Progenitor cell of endocrine pancreas (in vitro differentiated cells): ENCODE measurements at places on chromosomes 4 and X. TPM values are rescaled to one million over a fixed set of nuclear protein-coding genes. Genes with fewer than 3 reads are reported as not detected.

GRCh38 chr4:146522869-146523205 lies 1.1 kb upstream of the SLC10A7 start:
- no peak overlapping the region for H3K4me3 ChIP-seq
- H3K27me3 ChIP-seq = no peaks in the 10 kb centered on the region
- no peaks in the 10 kb centered on the region for H3K36me3 ChIP-seq
- H3K4me1 ChIP-seq = peaks cover 3% of the 10 kb centered on the region

Gene CT45A10
- total RNA-seq = not detected in 2 replicates

Gene PABPC1L2B
- not detected in 2 replicates for total RNA-seq

DNA sequence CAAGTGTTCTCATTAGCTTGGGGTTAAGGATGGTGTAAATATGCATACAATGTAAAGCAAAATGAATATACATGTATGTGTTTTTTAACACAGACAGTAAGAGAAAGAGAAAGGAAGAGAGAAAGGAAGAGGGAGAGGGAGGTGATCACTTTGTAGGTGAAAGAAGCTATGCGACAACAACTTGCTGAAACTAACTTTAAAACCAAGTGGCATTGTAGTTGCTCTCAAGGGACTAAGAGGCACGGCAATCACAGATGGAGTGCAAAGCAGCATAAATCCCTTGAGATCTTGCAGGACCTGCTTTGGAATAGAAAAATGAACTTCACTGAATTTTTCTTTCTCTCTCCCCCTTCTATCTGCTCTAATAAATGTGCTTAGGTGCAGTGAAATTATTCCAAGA lies 1665.0 kb upstream of the TENM3 start:
- H3K27me3 ChIP-seq = peaks cover 3% of the 10 kb centered on the region
- no peak overlapping the region for H3K4me3 ChIP-seq
- no peaks in the 10 kb centered on the region for H3K36me3 ChIP-seq
- no peak for DNase-seq
- H3K4me1 ChIP-seq = peaks cover 12% of the 10 kb centered on the region
- no peak overlapping the region for H3K27ac ChIP-seq

Gene GAGE1
- not detected in 2 replicates for total RNA-seq

Gene ATP8A1
- 13.7 and 14.6 TPM in 2 replicates for total RNA-seq

GRCh38 chr4:141804836-141805235 lies 168.5 kb downstream of the IL15 start:
- H3K4me1 ChIP-seq = no peaks in the 10 kb centered on the region
- H3K27ac ChIP-seq = no peak overlapping the region
- H3K4me3 ChIP-seq = no peak overlapping the region

DNA sequence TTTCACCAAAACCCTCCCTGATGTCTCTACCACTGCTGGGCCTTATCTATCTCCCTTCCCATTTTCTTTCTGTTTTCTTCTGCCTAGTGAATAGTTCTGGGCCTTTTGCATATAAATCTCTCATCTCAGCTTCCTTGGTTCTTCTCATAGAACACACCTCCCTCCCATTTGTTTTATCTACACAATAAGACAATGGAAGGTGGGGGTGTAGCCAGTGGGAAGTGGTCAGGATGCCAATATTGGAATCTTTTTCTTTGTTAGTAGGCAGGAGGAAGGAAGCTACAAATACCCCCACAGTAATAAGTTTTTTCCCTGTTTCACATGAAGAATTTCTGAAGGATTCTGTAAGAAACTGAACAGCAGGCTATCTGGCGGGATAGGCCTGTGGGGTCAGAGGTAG lies 30.9 kb upstream of the RHOH start:
- H3K4me1 ChIP-seq = no peaks in the 10 kb centered on the region
- no peak overlapping the region for H3K27ac ChIP-seq
- no peak overlapping the region for H3K4me3 ChIP-seq
- no peak for DNase-seq
- peaks cover 32% of the 10 kb centered on the region for H3K36me3 ChIP-seq

DNA sequence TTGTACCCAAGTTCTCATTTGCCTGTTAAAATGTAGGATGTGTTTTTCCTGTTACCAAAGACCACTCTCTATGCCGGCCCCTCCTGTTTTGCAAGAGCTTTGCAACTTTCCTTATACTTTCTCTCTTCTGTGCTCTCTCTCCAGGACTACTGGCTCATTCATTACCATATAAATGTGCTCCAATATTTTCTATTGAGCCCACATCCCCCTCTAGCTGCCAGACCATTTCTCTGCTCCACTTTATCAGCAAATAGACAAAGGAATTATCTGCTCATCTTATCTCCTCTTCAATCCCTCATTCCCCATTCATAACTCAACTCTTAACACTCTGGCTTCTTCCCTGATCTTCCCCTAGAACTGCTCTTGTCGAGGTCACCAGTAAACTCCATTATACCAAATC lies 33.6 kb downstream of the RPGR start:
- no peak overlapping the region for H3K27ac ChIP-seq
- no peaks in the 10 kb centered on the region for H3K27me3 ChIP-seq
- H3K36me3 ChIP-seq = peaks cover 5% of the 10 kb centered on the region
- H3K4me1 ChIP-seq = no peaks in the 10 kb centered on the region
- H3K4me3 ChIP-seq = no peak overlapping the region
- DNase-seq = no peak

DNA sequence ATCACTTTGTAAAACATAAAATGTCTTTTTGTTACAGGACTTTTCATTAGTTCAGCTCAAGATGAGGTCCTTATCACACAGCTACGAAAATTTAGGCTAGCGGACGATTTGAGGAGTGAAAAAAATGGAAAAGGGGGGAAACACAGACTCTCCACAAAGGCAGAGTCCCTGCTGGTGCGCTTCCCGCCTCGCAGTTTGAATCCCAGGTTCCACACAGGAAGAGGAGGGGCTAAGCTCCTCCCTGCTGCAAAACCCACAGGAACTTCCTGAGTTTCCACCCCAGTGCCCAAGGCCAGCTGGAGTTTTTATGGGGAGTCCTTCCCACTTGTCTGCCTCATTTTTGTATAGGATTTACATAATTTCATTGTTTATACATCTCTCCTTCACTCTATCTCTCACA lies 11.2 kb downstream of the ADAM29 start:
- peaks cover 5% of the 10 kb centered on the region for H3K4me1 ChIP-seq

DNA sequence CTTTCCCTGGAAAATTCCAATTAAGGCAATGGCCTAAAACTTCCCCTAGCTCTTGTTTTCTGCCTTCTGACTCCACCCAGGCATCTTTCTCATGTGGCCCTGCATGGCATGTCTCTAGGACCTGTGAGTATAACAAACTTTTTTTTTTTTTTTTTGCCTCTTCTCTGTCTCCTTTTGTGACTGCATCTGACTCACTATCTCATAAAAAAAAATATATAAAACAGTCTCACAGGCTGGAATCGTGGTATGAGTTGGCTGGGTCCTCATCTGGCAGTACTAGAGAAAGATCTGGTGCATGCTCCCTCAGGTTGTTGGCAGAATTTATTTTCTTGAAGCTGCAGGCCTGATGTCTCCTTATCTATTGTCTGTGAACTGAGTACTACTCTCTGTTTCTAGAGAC lies 313.9 kb downstream of the TECRL start:
- no peak overlapping the region for H3K4me3 ChIP-seq
- no peak for DNase-seq
- H3K4me1 ChIP-seq = no peaks in the 10 kb centered on the region
- no peaks in the 10 kb centered on the region for H3K27me3 ChIP-seq
- no peak overlapping the region for H3K27ac ChIP-seq
- H3K36me3 ChIP-seq = no peaks in the 10 kb centered on the region

Gene MAGEB6
- not detected in 2 replicates for total RNA-seq

Gene TMEM156
- not detected in 2 replicates for total RNA-seq

Gene RTL9
- 1.4 and 1.5 TPM in 2 replicates for total RNA-seq

GRCh38 chr4:155878611-155879010 lies 12.5 kb upstream of the ASIC5 start:
- no peaks in the 10 kb centered on the region for H3K4me1 ChIP-seq
- no peak overlapping the region for H3K4me3 ChIP-seq
- H3K36me3 ChIP-seq = peaks cover 3% of the 10 kb centered on the region
- no peaks in the 10 kb centered on the region for H3K27me3 ChIP-seq

Gene FGF2
- 2.7 and 2.9 TPM in 2 replicates for total RNA-seq

DNA sequence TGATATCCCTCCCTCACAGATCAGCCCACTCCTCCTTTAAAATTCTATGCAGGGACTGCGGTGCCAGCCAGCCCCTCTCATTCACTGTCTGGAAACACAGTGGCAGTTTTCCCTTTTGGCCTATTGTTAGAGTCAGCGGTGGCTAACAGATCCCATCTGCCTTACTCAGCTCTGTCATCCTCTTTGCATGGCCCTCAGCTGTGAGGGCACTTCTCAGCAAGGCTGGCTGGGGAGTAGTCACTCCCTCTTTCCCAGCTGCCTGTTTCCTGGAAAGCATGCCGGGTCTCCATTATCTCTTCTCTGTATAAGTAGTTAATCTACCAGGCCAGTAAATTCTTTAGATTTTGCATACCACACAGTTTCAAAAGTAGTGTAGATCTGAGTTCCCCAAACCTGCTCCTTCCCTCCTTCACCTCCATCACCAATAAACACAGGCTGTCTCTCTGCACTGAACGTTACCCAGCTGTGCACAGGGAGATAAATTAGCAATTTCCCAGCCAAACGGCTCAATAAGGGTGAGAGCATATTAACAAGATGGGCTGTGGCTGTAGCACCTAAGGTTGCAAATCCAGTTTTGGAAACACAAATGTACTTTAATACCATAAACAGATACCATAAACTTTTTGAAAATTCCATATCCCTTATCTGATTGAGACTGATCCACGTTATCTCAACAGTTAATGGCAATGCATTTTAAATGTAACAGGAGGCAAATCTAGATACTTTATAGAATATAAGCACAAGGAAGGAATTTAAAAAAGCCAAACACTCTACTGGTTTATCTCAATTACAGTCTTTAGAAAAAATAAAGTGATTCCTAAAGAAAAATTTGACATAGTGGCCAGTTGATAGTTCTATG lies 229.3 kb downstream of the ANKRD50 start:
- no peak for DNase-seq
- H3K27me3 ChIP-seq = no peaks in the 10 kb centered on the region
- peaks cover 22% of the 10 kb centered on the region for H3K4me1 ChIP-seq

Gene HSFX2
- total RNA-seq = 0.36 TPM in 1 of 2 replicates, not detected in the other

GRCh38 chrX:95044331-95044730 lies 1370.3 kb downstream of the FAM133A start:
- no peak overlapping the region for H3K4me3 ChIP-seq
- no peak overlapping the region for H3K27ac ChIP-seq
- no peaks in the 10 kb centered on the region for H3K36me3 ChIP-seq

DNA sequence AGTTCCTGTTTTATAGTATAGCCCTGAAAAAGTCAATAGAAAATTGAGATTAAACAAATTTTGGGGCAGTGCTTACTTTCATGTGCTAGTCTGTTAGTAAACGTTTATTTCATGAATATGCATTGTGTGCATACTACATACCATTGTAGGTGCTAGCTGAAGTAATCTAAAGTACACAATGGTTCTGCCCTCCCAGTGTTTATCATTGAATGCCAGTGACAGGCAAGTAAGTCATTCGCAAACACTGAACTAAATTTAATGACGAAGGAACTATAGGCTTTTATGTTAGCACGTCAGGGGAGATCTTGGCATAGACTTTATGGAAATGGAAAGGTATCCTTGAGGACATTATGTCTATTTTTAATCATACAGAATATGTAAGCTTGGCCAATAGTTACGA lies 426.9 kb upstream of the EPHA5 start:
- H3K27me3 ChIP-seq = no peaks in the 10 kb centered on the region
- H3K27ac ChIP-seq = no peak overlapping the region
- H3K36me3 ChIP-seq = no peaks in the 10 kb centered on the region
- H3K4me3 ChIP-seq = no peak overlapping the region
- DNase-seq = no peak

Gene CT45A3
- not detected in 2 replicates for total RNA-seq

- H3K27ac ChIP-seq = no peak overlapping the region
- H3K4me1 ChIP-seq = peaks cover 8% of the 10 kb centered on the region
- no peak overlapping the region for H3K4me3 ChIP-seq
- no peaks in the 10 kb centered on the region for H3K27me3 ChIP-seq
- H3K36me3 ChIP-seq = no peaks in the 10 kb centered on the region
- no peak for DNase-seq
These were observed 83.0 kb downstream of the PJA1 start for GRCh38 chrX:69082055-69082752.

Gene FGA
- 13.5 and 18.2 TPM in 2 replicates for total RNA-seq

DNA sequence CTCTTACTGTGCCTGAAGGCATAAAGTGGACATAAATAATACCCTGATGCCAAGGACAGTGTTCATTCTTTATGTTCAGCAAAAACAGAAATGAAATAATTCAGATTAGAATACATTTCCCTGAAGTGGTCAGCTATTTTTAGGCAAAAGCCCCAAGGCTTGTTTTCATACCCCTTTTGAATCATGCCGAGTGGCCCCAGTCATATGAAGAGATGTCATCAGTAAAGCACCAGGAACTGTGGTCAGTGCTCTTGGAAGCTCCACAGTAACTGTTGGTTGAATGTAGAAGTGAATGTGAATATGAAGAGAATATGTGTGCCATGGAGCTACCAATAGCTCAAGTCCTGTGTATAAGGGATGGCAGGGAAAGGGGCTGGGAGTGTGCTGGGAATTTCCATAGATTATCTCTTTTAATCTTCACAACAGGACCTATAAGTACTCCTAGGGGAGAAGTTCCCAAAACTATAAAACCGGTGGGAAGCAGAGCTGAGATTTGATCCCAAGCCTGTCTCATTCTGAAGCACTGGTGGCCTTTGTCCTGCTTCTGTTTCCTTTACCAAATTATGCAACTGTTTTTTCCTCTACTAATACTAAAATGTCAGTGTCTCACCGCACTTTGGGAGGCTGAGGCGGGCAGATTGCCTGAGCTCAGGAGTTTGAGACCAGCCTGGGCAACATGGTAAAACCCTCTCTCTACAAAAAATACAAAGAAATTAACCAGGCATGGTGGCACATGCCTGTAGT lies 52.6 kb downstream of the FNIP2 start:
- DNase-seq = no peak
- no peaks in the 10 kb centered on the region for H3K27me3 ChIP-seq
- no peaks in the 10 kb centered on the region for H3K36me3 ChIP-seq
- H3K27ac ChIP-seq = peak overlapping the region; percentile 34
- no peak overlapping the region for H3K4me3 ChIP-seq
- H3K4me1 ChIP-seq = peaks cover 55% of the 10 kb centered on the region

DNA sequence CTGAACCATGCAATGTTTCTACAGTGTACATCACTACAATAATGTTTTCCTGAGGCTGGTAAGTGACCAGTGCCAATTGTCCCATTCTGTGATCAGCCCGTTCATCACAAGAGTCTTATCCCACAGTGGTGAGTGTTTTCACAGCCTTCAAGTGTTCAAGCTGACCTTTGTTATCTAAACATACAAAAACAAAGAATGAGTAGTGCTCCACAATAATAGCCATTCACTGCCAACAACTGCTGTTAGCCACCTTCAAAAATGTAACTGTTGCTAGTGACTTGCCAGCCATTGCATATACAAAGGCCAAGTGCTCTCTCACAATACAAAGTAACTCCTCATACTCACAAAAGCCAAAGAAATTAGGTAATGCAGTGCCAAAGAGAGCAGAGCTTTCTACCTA lies 1084.1 kb downstream of the FAM133A start:
- H3K27ac ChIP-seq = no peak overlapping the region
- H3K4me1 ChIP-seq = peaks cover 5% of the 10 kb centered on the region
- no peak for DNase-seq
- H3K4me3 ChIP-seq = no peak overlapping the region

Gene PLXNA3
- 135 and 148 TPM in 2 replicates for total RNA-seq

- peaks cover 5% of the 10 kb centered on the region for H3K4me1 ChIP-seq
- no peak for DNase-seq
- no peaks in the 10 kb centered on the region for H3K36me3 ChIP-seq
- H3K27me3 ChIP-seq = peaks cover 68% of the 10 kb centered on the region
- no peak overlapping the region for H3K27ac ChIP-seq
These were observed 5.4 kb downstream of the CPLX1 start for GRCh38 chr4:820230-821172.

Gene PPP1R3F
- total RNA-seq = 9.4 and 10.2 TPM in 2 replicates
